ENCODE measurements at places on chromosomes 2 and 18. TPM values are rescaled to one million over a fixed set of nuclear protein-coding genes. Genes with fewer than 3 reads are reported as not detected.

CNGA3 gene
- not detected for total RNA-seq

FLACC1 gene
- 0.17 TPM for total RNA-seq

SIX3 gene
- total RNA-seq, result 6.6 TPM

LINC00305 gene
- not detected for total RNA-seq

PROC gene
- total RNA-seq, result 0.59 TPM
